Karpas-422 (cell line): ENCODE measurements at places on chromosomes 4 and X. TPM values are rescaled to one million over a fixed set of nuclear protein-coding genes. Genes with fewer than 3 reads are reported as not detected.

- H3K27me3 ChIP-seq, result no peaks in the 10 kb centered on the region
- H3K4me1 ChIP-seq, result peaks cover 3% of the 10 kb centered on the region; the same call in 1 of the 2 replicates
These were observed 285.9 kb downstream of the ARHGAP10 start for GRCh38 chr4:148017801-148018200.

- H3K4me3 ChIP-seq, result no peak overlapping the region
- no peaks in the 10 kb centered on the region for H3K4me1 ChIP-seq
- no peaks in the 10 kb centered on the region for H3K27me3 ChIP-seq
- H3K36me3 ChIP-seq, result 0 out of 2 replicates have a peak, but pooled peaks cover 3% of the 10 kb centered on the region
These were observed 168.5 kb downstream of the FAT4 start for GRCh38 chr4:125483278-125483677.

DNA sequence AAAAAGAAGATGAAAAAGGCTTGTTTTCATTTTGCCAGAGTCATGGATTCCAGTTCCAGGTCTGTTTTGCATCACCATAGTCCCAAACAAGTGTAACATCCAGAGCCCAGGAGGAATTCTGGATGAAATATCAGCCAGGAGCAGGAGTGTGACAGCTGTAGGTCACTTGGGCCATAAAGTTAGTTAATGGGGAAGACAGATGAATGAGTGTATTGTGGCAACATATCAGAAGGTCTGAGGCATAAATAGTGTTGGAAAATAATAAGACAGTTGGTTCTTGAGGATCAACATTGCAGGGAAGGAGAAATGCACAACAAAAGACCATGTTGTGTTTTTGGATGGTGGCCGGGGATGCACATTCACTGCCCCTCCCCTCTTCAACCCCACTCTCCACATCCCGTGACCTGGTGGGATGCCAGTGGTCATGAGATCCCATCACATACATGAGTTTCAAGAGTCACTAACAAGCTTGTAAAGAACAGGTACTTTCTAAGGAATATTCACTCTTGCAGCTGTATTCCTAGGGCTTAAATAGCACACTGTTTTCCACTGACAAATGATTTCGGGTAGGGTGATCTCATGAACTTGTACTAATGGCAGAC, 83.1 kb upstream of the IGFBP7 start:
- H3K27ac ChIP-seq, result no peak overlapping the region
- H3K4me1 ChIP-seq, result no peaks in the 10 kb centered on the region
- DNase-seq, result no peak
- H3K27me3 ChIP-seq, result no peaks in the 10 kb centered on the region
- no peak overlapping the region for H3K4me3 ChIP-seq

DNA sequence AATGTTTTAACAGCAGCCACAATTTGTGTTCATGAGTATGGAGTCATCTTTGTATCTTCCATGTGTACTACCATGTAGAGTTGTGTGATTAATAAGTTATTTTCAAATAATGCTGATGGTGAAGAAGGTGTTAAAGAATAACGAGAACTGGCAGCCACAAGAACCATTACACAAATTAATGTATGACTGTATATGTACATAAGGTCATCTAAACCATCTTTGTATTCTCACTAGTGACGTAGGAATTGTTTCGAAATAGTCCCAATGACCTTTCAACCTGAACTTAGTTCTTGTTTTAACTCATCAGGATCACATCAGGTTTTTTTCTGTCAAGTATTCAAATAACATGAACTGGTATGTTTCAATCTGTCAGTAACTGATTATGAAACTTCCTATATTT, 48.3 kb upstream of the NOCT start:
- peaks cover 8% of the 10 kb centered on the region for H3K4me1 ChIP-seq
- no peak overlapping the region for H3K4me3 ChIP-seq
- no peak overlapping the region for H3K27ac ChIP-seq
- no peaks in the 10 kb centered on the region for H3K36me3 ChIP-seq
- no peak for DNase-seq
- no peaks in the 10 kb centered on the region for H3K27me3 ChIP-seq

- H3K36me3 ChIP-seq, result peaks cover 21% of the 10 kb centered on the region
- no peaks in the 10 kb centered on the region for H3K4me1 ChIP-seq
- no peaks in the 10 kb centered on the region for H3K27me3 ChIP-seq
- H3K27ac ChIP-seq, result no peak overlapping the region
These were observed 17.8 kb downstream of the IDS start for GRCh38 chrX:149487292-149487691.

The MAGEE1 gene
- total RNA-seq, result 0.76 and 0.78 TPM in 2 replicates

DNA sequence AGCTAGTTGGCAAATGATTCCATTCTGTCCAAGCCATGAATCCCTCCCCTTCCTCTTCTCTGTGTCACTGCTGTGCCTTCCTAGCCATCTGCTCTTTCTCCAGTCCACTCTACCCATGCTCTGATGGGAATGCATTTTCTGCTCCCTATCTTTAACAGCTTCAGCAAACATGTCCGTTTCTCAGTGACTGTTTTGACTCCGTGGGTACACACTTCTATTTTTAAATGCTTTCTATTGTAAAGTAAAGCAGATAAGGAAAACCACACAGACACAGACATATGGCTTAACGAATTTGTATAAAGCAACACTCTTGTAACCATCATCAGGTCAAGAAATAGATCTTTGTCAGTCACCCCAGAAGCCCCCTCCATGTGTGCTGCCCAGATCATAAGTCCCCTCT, 72.4 kb upstream of the KLHL13 start:
- H3K4me3 ChIP-seq, result no peak overlapping the region
- H3K27me3 ChIP-seq, result no peaks in the 10 kb centered on the region
- no peak for DNase-seq
- H3K27ac ChIP-seq, result no peak overlapping the region
- H3K36me3 ChIP-seq, result no peaks in the 10 kb centered on the region
- peaks cover 24% of the 10 kb centered on the region for H3K4me1 ChIP-seq

DNA sequence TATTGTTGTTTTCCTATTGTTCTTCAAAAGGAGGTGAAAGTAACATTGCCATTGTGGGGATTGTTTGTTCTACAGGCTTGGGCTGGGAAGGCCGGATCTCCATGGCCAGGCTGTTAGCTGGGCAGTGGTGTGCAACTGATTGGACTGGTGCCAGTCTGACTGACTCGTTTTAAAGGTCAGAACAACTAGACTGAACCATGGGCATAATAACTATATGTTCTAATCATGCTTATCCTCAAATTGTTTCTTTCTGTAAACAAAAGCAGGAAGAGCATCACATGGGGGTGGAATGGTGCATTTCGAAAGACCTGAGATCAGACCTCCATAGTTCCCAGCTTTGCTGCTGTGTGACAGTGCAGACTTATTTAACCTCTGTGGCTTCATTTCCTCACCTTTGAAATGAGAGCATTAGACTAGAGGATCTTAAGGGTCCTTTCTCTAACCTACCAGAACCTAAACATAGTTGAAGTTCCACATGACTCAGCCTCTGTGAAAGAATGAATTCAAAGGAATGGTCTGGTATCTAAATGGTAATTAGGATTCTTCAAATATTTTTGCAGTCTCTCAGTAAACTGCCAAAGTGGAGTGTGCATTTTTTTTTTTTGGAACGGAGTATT, 66.7 kb upstream of the PGRMC2 start:
- no peak overlapping the region for H3K27ac ChIP-seq
- H3K36me3 ChIP-seq, result no peaks in the 10 kb centered on the region; the same call in 1 of the 2 replicates
- no peak overlapping the region for H3K4me3 ChIP-seq
- H3K4me1 ChIP-seq, result no peaks in the 10 kb centered on the region

The NEUROG2 gene
- total RNA-seq, result 5.1 and 9.6 TPM in 2 replicates
